Dermis microvascular lymphatic vessel endothelial cell (primary cell): ENCODE measurements at places on chromosomes 3 and 15. TPM values are rescaled to one million over a fixed set of nuclear protein-coding genes. Genes with fewer than 3 reads are reported as not detected.
A peak's percentile ranks its signal among the peaks of the same experiment; 100 is the strongest.

DNA sequence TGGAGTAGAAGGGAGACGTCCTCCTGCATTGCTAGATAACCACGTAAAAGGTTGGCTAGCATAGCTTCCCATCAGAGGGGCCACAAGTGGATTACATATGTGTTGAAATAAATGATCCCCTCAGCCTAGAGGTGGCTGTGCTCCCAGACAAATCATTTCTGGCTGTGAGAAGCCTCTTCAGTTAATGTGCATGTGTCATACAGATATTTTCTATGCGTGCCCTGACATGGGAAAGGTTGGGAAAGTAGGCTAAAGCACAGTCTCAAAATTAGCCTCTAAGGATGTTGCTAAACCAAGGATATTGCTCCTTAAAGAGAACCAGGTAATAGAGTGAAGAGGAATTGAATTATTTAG lies 17.8 kb downstream of the USP3 start:
- no peak for DNase-seq

DNA sequence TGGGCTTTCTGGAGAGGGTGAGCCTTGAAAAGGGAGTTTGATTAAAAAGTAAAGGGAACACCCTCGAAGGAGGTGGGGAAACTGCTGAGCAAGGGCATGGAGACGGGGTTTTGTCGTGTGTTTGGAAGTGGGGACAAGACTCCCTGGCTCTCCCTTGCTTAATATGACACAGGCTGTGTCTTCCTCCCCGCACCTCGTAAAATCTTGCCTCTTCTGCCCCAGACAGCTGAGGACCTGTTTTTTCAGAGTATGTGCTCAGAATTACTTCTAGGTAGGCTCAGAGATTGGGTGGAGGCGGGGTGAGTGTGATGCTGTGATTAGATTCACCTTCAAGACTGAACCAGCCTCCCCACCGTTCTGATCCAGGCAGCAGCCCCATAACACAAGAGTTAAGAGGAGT lies 244.4 kb upstream of the TLE3 start:
- no peak for DNase-seq

- no peak for DNase-seq
Observed at GRCh38 chr3:32136703-32137102, 30.3 kb downstream of the GPD1L start.

GRCh38 chr15:47442371-47442770 lies 274.9 kb upstream of the SEMA6D start:
- DNase-seq: no peak

DNA sequence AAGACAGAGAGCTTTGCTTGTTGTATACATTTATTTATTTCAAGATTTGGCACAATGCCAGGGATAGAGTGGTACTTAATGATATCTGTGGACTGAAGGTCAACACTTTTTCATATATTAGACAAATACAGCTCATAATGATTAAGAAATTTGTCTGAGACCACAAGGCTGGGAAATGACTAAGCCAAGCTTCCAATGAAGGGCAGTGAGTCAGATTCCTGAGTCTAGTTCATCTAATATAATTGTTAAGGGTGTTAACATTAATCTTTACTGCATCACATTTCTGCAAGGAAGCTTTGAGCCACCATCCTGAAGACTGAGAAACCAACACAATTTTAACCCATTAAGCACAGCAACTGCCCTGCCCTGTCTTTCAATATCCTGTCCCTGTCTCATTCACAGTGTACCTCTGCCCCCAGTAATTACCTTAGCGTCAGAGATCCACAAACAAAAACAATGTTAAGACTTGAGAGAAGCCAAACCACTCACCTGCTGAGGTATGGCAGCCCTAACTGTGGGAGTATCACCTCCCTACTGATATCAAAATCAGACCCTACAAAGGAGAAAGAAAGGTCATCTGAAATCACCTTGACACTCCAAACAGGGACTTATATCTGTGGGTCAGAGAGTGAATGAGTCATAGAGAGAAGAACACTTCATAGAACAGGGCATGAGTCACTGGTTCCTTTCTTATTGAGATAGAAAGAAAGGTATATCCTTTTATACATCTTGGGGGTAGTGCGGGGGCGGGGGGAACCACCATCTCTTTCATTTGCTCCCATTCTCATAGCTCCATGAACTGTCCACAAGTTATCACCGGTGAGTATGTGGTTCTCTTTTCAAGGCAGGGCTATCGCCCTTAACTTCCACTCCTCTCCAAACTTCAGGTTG lies 74.7 kb downstream of the MAGI1 start:
- peak; percentile 93 for DNase-seq

DNA sequence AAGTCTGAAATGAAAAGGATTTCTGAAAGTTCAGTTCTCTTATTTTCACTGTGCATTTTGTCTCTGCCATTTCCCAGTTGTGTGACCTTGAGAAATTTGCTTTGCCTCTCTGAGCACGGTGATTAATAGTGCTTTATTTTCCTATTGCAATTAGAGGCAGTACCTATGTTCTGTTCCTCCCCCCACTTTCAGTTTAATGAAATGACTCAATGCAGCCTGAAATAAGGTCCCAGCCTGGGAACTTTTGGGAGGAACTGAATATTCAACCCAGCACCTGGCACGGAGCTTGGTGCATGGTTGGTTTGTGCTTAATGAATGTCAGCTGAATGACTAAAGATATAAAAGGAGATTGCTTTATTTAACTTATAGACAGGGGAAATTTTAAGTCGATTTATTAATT lies 352.6 kb downstream of the PDCD6IP start:
- DNase-seq: no peak

DNA sequence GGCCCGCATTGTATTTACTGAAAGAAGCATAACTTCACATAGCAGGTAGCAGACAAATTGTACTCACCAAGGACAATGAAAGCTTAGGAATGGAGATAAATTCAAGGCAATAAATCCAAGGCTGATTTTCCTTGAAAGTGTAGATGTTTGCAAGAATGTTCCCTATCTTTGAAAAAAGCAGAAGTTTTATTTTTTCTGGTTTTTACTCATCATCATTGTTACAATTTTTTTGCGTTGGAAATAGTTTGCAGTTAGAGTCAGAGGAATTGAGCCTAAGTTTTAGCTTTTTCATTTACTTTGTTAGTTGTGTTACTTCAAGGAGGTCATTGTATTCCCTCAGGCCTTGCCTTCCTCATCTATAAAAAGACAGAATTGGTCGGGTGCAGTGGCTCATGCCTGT lies 213.9 kb upstream of the TBL1XR1 start:
- no peak for DNase-seq

DNA sequence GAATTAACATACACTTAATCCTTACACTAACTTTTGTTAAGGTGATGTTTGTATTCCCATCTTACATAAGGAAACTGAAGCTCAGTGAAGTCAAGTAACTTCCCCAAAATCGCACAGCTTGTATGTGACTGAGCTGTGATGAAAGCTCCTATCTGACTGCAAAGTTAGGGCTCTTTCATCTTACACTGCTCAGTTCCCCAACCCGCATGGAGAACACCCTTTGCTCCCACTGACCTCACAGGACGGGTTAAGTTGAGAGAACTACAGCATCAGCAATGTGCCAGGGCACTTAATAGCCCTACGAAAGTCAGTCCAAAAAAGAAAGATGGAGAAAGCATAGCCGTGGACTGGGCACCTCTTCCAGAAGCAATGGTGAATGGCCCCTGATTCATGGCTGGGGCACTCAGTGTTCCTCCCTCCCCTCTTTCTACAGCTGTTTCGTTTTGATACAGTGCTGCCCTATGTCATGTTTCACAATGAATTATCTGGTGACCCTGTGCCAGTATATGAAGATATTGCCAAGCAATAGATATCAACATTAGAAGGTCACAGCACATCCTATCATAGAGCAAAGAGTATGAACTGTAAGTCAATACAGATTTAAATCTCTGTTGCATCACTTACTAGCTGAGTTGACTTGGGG lies 38.0 kb downstream of the CADPS start:
- no peak for DNase-seq

DNA sequence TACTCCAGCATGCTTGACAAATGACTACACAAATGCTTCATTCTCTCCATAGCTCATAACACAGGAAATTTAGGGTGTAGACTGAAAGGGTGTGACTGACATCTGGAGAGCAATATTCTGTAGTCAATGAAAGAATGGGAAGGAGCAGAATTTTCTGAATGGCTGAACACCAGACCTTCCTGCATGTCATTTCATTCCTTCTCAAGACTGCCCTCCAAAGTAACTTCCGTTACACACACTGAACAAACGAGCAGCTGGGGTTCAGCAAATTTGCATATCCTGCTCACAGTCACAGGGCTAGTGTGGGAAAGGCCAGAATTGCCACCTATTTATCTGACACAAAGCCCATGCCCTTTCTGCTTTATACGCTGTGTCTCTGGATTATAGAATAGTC lies 325.0 kb upstream of the CFAP20DC start:
- DNase-seq: no peak

- DNase-seq: no peak
Observed at GRCh38 chr3:179825527-179826246, 172.8 kb downstream of the USP13 start.

GRCh38 chr3:12986986-12987385 lies 86.2 kb downstream of the IQSEC1 start:
- DNase-seq: no peak

- DNase-seq: no peak
Observed at GRCh38 chr15:78761891-78762385, 49.3 kb downstream of the ADAMTS7 start.

GRCh38 chr15:98526094-98526493 lies 122.2 kb upstream of the IGF1R start:
- no peak for DNase-seq

MGLL gene
- total RNA-seq: 30.1 and 33.4 TPM in 2 replicates

MORC1 gene
- not detected in 2 replicates for total RNA-seq

C3orf62 gene
- 1.3 and 3.7 TPM in 2 replicates for total RNA-seq

ABHD17C gene
- 4.9 and 6.1 TPM in 2 replicates for total RNA-seq

GABRR3 gene
- total RNA-seq: not detected in 2 replicates

DAG1 gene
- 26.1 and 32.4 TPM in 2 replicates for total RNA-seq

CFAP100 gene
- total RNA-seq: not detected in 2 replicates

IQCH gene
- 1.0 and 1.1 TPM in 2 replicates for total RNA-seq

CPNE9 gene
- not detected in 2 replicates for total RNA-seq
